ENCODE measurements at places on chromosomes 13 and 19. TPM values are rescaled to one million over a fixed set of nuclear protein-coding genes. Genes with fewer than 3 reads are reported as not detected.

GRCh38 chr19:54440641-54441040, 8.4 kb upstream of the LENG8 start:
- DNase-seq: no peak

DNA sequence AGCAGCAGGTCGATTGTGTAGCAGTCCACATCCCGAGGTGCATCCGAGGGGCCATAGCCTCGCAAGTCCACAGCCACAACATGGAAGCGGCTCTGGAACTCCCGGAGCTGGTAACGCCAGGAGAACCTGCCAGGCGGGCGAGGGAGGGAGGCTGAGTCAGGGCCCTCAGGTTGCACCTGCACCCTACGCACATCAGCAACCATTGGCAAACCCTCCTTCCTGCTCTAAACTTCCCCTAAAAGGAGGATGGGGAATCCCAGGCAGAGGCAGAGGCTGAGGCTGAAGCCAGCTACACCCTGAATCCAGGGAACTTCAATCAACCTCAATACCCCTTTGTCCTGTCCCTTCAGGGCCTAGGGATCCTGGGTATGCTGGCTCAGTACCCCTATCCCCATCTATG, 977 bp downstream of the EPHX3 start:
- no peak for DNase-seq

GRCh38 chr13:73754241-73754640, 380.0 kb downstream of the KLF12 start:
- no peak for DNase-seq

DNA sequence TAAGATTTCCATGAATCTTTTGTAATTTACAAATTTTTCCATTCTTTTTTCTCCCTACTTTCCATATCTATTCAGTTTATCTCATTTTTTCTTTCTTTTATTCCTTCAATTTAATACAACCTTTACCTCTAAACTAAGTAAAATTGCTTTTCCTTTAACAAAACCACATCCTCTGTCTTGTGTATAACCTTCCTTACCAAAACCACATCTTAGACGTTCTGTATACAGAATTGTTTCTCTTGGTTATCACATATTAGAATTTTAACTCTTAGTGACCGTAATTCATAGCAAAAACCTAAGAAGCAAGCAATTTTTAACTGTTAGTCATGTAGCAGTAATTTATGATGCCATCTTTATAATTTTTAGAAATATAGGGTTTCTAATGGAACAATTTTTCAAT, 15.0 kb downstream of the PPP5C start:
- DNase-seq: no peak

GRCh38 chr19:12603714-12604113, 6.9 kb downstream of the ZNF490 start:
- no peak for DNase-seq

SYCN gene
- total RNA-seq: not detected

GRCh38 chr13:94050039-94050438, 429.4 kb downstream of the DCT start:
- no peak for DNase-seq

ZNF235 gene
- 4.2 TPM for total RNA-seq

ZNF791 gene
- total RNA-seq: 14.4 TPM

FOXA3 gene
- not detected for total RNA-seq

DNA sequence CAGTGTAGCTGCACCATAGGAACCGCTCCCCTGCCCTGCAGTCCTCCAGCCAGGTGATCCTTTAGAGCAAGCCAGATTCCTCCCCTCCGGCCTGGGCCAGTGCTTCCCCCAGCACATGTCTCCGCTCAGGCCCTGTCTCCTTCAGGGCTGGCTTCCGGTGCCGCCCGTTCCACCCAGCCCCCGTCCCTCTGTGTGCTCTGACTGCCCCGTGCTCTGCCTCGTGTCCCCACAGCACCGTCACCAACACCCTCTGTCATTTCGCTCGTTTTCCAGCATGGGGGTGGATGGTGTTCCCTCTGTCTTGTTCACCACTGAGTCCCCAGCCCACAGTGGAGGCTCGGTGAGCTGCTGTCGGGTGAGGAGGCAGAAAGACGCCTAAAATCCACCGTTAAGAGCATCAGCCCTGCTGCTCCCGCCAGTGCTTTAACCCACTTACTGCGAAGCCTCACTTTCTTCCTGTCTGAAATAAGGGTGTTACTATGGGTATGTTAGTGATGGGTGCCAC, 54.5 kb downstream of the TSSK6 start:
- peak; percentile 84 for DNase-seq

DNA sequence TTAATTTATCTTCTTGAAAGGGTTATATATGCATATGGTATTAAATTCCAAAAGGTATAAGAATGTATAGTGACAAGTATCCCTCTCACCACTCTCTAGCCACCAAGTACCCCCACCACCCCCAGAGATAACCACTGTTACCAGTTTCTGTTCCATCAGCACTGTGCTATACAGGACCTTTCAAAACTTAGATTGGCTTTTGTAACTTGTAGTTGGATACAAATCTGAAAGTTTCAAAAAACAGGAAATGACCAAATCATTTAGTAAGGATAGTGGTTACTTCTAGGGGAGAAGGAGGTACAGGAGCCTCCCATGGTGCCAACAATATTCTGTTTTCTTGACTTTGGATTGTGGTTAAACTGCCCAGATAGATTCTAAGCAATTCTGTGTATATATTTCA, 56.7 kb downstream of the AKAP11 start:
- no peak for DNase-seq

DNA sequence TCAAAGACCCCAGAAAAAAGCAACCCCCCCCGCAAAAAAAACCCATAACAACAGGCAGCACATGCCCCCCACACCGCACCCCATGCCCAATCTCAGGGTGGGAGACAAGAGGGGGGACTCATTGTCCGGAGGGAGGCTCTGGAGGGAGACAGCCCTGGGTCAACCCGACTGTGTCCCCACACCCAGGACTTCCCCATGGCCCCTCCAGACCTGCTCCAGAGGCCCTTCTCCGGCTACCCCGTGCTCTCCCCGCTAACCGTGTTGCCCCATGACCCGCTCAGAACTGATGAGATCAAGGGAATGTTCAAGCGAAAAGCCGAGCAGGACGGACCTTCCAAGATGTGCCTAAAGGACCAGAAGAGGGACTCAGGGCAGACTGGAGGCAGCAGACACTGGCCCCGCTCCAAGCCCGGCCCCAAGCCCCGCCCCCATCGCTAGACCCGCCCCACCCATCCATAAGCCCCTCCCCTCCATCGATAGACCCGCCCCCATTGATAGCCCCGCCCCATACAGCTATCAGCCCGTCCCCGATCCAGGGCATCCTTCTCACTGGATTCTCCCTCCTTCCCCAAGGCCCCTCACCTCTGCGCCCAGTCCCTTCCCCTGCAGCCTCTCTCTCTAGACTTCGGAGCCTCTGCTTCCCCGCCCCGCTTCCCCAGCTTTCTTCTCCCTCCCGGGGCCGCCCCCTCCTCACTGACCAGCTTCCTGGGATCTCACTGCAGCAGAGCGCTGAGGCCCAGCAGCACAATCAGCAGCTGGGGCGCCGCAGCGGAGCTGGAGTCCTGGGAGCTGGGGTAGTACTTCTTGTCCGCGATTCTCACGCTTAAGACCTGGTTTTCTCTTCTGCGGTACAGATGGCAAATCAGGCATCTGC, 2.2 kb downstream of the BST2 start:
- no peak for DNase-seq

DNA sequence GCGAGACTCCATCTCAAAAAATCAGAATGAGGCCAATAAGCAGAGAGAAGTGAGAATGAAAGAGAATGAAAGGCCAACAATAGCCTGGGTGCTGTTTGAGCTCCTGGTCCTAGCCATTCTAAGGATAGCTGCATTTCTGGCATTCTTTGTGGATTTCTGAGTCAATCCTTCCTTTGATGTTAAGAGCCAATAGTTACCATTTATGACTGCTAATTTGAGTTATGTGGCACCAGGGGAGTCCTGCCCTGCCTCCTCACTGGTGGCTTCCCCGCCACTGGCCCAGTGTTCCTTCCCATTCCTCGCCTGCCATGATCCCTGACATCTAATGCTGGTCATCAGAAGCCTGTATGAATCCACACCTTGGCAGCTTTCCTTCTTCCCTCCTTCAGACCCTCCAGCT, 991.2 kb downstream of the UQCRFS1 start:
- DNase-seq: no peak

SCN1B gene
- total RNA-seq: 44.3 TPM

GRCh38 chr13:112240076-112240475, 136.1 kb upstream of the SPACA7 start:
- no peak for DNase-seq

DNA sequence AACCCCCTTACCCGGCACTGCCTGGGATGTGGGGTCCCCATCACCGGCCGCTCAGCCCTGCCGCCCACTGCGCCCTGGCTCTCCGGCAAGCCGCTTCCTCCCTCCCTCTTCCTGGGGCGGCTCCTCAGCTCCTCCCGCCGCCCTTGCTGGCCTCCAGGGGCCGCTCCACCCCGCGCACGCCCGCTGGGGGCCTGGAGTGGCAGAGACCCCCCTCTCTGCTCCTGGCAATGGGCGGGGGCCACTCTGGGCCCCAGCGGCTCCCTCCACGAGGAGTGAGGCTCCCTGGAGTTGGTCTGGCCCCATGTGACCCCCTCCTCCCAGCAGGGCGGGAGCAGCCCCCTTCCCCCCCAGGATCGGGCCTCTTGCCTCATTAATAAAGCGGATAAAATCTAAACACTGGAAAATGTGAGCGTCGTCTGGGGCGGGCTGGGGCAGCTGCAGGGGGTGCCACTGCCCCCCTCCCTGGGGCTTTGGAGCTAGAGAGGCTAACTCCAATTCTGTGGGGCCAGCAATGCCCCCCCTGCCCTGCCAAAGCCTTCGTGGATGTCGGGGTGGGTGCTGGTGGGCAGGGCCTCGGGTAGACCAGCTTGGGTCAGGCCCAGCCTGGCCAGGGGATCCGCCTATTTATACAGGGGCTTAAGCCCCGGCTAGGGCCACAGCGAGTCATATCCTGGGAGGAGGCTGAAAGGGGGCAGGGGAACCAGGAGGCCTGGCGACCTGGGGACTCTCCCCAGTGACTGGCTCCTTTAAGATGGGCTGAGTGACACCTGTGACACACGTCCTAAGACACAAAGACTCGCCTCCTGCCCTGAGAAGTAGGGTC, at the start of gene PTGER1:
Gene PTGER1, minus strand, starts transcription at position 104 of the 823 bp plus-strand sequence. CDS start 1,034 bp downstream, outside the sequence.
- no peak for DNase-seq

DNA sequence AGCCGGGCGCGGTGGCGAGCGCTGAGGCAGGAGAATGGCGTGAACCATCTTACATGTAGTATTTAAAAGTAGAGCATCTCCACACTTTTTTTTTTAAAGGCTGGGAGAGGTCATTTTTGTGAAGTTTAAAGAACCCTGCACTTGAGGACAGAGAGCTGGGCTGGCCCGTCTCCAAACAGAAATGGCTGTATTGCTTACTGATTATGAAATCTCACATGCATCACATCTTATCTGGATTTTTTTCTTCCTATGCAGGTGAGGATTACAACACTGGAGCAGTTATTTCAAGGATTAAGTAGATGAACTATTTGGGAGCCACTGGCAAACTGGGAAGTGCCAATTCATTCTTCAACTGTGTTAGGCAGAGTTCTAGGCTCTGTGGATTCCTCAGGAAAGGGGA, 59.5 kb downstream of the TEX26 start:
- no peak for DNase-seq

GRCh38 chr13:66623129-66623820, 606.9 kb downstream of the PCDH9 start:
- no peak for DNase-seq

GRCh38 chr19:2542341-2543069, 66.6 kb downstream of the GADD45B start:
- DNase-seq: peak; percentile 56
